ENCODE measurements at places on chromosomes 12 and 14.

- DNase-seq: no peak
These were observed 7.2 kb downstream of the DMAC2L start for GRCh38 chr14:50319293-50319692.

GRCh38 chr12:107258780-107259179 lies 165.4 kb upstream of the CRY1 start:
- no peak for DNase-seq

- DNase-seq: no peak
These were observed at the start of gene MSRB3 for GRCh38 chr12:65278576-65279368. TSS of gene MSRB3 (plus strand) at chr12:65278683. CDS start at chr12:65308580, 29,897 bp downstream.

GRCh38 chr12:84874825-84875139 lies 37.8 kb downstream of the SLC6A15 start:
- DNase-seq: no peak

DNA sequence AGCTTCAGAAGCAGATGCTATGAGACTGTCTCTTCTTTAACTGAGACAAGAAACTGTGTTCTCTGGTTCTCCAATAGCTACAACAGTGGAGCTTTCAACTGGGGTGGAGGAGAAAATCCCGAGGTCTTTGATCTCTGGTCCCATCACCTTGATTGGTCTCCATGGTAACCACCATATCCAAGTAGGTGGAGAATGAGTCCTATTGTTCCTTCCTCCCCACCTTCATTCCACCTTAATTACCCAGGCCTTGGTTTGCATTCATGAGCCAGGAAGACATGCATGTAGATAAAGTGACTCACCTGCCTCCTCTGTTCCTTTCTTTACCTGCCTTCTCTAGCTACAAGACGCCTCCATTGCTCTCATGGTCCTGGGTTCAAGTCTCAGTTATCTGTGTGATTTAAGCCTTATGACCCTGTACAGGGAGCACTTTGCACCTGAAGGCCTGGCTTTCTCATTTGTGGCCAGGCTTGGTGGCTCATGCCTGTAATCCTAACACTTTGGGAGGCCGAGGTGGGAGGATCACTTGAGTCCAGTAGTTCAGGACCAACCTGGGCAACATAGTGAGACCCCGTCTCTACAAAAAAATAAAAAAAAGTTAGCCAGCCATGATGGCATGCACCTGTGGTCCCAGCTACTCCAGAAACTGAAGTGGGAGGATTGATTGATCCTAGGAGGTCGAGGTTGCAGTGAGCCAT lies 157.7 kb upstream of the TBX3 start:
- DNase-seq: no peak

DNA sequence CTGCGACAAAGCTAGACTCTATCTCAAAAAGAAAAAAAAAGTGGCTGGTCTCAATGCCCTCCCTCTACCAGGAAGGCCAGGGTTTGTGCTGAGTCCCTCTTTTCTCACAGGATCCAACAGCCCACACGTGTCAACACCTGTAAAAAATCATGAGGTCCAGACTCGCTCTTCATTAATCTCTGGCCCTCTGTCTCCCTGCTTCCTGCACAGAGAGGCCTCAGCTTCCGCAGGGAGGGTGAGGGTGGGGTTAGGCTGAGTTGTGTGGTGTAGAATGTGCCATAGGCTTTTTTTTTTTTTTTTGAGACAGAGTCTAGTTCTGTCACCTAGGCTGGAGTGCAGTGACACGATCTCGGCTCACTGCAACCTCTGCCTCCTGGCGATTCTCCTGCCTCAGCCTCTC lies 6.1 kb downstream of the CFAP73 start:
- peak; percentile 34 for DNase-seq

DNA sequence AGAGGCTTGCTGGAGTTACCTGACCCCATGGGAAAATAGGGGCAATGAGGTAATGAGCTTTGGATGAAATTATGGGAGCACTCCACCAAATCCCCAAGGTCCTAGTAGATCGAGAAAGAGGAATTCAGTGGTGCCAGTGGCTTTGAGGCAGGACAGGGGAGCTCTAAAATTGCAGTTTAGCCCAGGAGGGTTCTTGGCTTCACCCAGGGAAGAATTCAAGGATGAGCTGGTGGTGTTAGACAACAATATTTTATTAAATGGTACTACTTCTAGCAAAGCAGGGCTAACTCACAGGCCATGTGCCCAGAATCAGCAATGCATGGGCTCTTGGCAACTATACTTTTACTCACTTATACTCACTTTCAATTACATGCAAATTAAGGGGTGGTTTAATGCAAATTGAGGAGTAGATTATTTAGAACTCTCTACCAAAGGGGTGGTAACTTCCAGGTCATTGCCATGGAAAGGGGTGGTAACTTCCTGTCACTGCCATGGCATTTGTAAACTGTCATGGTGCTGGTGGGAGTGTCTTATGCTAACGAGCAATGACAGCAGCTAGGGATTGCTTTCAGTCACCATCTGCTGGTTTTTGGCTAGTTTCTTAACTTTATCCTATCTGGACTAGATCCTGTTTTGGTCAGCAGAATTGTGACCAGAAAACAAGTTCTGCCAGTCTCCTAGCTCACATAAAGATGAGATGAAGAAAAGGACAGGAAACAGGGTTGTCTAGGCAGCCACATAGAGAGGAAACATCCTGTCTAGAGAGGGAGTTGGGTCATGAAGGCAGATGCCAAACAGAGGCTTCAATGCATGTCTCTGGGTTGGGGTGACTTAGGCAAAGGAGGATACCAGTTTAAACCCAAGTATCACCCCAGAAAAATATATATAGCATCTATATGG lies 64.7 kb downstream of the ZNF641 start:
- peak; percentile 96 for DNase-seq

- no peak for DNase-seq
These were observed 37.3 kb downstream of the FBLN5 start for GRCh38 chr14:91910196-91910595.

- DNase-seq: no peak
These were observed 212.5 kb upstream of the RTL1 start for GRCh38 chr14:101116065-101116464.

GRCh38 chr12:97075934-97076630 lies 169.0 kb downstream of the NEDD1 start:
- no peak for DNase-seq

DNA sequence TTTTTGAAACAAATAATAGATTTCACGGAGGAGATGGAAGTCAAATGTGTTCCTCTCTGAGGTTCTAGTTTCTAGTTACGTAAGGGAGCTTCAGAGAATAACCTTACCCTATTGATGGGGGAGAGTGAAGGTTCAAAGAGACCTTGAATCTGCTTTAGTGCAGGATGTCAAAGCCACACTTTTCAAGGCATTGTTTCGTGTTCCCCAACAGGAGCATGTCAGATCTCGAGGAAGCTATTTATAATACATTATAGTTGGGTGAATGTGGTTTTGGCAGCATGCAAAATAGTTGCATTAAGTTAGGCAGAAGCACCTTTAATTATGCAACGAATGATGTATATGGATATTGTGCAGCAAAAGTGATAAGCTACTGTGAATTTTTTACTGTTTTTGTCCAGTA lies 614.9 kb downstream of the SLC16A7 start:
- DNase-seq: no peak

- DNase-seq: no peak
These were observed 1121.6 kb upstream of the TMEM132C start for GRCh38 chr12:127145241-127145928.

DNA sequence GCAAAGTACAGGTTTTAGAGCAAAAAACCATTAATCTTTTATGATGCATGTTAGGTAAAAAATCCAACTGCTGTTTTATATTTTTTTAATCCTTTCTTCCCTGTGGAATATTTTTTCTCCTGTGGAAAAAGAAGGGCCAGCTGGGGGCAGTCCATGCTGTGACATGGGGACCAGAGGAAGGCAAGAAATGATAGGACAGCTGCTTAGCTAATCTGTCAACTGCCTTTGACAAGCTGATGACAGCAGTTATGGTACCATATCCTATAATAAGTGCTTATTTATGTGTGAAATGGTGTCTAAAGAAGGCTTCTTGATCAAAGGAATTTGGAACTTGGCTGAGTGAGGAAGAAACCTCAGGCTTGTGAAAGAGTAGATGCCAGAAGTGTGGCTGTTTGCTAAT lies 452.4 kb upstream of the NOVA1 start:
- DNase-seq: no peak

- DNase-seq: no peak
These were observed 168.2 kb downstream of the SUDS3 start for GRCh38 chr12:118544569-118544968.

DNA sequence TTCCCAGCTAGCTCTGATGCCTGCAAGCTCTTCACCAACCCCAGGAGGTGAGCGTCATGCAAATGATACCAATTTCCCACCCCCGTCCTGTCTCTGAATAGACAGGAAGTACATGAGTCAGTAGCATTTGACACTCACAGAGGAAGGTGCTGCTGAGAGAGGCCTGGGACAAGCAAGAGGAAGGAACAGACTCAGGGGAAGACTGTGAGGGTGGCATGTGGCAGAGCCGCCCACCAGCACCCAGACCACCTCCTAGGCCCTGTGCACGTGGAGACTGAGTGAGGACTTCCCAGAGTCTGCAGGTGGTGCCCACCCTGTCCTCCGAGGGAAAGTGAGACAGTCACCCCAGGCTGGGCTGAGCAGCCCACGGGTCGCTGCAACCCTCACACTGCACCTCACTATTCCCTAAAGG lies 199.5 kb upstream of the SFSWAP start:
- DNase-seq: peak; percentile 44

GRCh38 chr12:71503579-71504391 lies 64.2 kb downstream of the LGR5 start:
- no peak for DNase-seq

DNA sequence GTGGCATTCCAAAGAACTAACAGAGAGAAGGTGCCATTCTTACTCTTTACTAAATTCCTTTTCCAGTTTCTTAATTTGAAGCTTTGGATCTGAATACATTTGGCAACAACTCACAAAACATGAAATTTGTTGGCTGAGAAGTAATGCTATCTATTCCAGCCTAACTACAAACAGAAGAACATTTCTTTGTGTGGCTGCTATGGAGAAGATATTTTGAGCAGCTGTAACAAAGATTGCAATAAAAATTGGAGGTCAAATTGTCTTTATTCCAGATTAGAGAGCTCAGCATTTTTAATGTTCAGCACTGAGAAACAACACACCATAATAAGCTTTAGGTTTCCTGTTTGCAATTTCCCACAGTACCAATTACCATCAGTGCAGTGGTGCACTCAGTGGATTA lies 835.8 kb upstream of the FLRT2 start:
- DNase-seq: no peak

GRCh38 chr12:113443030-113443539 lies 20.9 kb downstream of the SDSL start:
- DNase-seq: no peak

GRCh38 chr12:87280356-87280755 lies 748.8 kb downstream of the C12orf50 start:
- DNase-seq: peak; percentile 82

GRCh38 chr12:122021193-122021821 lies 377 bp upstream of the BCL7A start:
- peak; percentile 54 for DNase-seq

DNA sequence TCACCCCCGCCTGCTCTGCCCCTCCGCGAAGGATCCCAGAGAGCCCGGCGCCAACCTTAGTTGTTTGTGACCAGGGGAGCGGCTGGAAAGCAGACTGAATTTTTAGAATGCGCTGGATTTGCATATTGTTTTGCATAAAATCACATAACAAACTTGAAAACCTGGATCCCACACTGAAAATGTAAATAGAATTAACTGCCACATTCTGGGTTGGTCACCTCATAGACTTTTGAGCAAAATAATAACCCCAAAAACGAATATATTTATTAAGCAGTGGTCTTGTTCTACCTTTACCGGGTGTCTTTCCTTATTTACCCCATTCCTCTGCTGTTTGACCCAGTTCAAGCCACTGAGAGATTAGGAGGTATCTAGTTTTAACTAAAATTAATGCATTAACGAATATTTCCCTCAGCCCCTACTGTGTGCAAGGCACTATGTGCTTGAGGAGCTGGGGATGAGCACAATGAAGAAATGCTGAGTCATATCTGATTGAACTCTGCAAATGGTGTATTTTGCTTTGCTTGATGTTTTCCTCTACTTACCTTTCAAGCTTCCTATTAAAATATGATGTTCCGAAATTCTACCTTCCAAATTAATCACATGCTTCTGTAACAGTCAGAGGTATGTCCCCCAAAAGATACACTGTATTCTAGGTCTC lies 438 bp upstream of the EGLN3 start:
- DNase-seq: no peak

GRCh38 chr12:77925536-77926108 lies 94.9 kb downstream of the NAV3 start:
- DNase-seq: peak; percentile 86

GRCh38 chr12:97628962-97629361 lies 166.4 kb downstream of the RMST start:
- no peak for DNase-seq

- no peak for DNase-seq
These were observed 351.2 kb downstream of the SLC6A15 start for GRCh38 chr12:84561351-84561750.

- no peak for DNase-seq
These were observed 11.5 kb downstream of the CCDC175 start for GRCh38 chr14:59565087-59565486.

GRCh38 chr12:107513184-107513583 lies 172.4 kb upstream of the PWP1 start:
- DNase-seq: no peak

- DNase-seq: no peak
These were observed 53.8 kb downstream of the MIS18BP1 start for GRCh38 chr14:45199230-45199629.

GRCh38 chr12:99521664-99522063 lies 125.9 kb upstream of the GARIN6 start:
- DNase-seq: no peak

- peak; percentile 81 for DNase-seq
These were observed 42.2 kb downstream of the TAOK3 start for GRCh38 chr12:118330421-118331018.

- no peak for DNase-seq
These were observed 2.1 kb downstream of the TESC start for GRCh38 chr12:117097159-117097558.

Data from NAMALWA (cell line).